Stimulated activated CD8-positive, alpha-beta memory T cell treated with anti-CD3 and anti-CD28 coated beads, Interleukin-12 subunit alpha, Interleukin-12 subunit beta, amount 100 ng/mL, for 1 hour (primary cell): ENCODE measurements at places on chromosomes 7 and 10.

DNA sequence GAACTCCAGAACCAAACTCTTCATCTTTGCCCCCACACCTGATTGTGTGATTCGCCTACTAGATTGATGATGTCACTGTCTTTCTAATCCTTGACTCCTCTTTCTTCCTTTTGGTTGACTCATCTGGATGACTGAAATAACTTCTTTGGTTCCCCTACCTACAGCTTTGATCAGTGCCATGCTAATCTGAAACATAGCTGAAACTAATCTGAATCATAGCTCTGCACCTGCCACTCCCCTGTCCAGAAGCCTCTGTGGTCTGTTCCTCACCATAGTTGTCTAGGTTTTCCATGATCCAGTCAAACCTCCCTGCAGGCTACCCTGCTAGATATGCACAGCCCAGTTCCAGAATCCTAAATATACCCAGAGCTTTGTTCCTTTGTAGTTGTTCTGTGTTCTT lies 51.9 kb downstream of the ZNF365 start:
- DNase-seq = no peak

DNA sequence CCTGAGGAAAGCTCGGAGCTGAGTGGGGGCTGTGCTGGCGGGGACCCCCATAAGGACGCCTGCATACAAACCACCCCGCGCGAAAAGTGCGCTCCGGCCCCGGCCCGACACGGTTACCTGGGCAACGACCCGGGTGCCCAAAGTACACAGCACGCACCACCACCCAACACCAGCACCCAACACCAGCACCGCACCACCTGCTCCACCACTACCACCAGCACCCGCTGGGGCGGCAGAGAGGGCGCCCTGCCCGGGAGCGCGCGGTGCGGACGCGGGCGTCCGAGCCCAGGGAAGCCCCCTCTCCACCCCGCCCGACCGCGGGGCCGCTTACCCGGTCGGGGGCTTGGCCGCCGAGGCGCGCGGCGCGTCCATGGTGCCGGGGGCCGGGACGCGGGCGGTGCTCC lies 345 bp downstream of the COBL start:
- no peak for DNase-seq

GRCh38 chr7:127411176-127411575 lies 18.7 kb upstream of the ZNF800 start:
- DNase-seq = no peak

DNA sequence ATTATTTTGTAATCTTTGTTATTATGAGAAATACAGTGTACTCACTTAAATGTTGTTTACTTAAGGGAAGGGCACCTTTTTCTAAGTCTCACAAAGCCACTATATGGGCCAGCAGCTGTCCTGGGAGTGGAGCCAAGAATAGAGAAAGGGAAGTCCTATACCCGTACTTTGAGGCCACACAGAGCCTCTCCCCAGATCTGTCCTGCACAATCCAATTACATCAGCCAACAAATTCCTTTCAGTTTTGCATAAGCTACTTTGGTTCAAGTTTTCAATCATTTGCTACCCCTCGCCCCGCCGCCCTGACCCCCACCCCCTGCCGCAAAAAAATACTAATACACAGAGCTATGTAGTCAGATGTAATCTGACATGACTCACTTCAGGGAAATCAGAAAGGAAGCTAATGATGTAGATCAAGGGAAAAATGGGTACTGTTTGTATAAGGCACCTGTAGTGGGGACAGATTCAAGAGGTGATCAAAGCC lies 297.4 kb upstream of the NEBL start:
- DNase-seq = no peak

- no peak for DNase-seq
Observed at GRCh38 chr7:16719699-16720098, 33.9 kb upstream of the TSPAN13 start.

- no peak for DNase-seq
Observed at GRCh38 chr7:112252691-112253090, 46.2 kb downstream of the ZNF277 start.

GRCh38 chr7:99648843-99649242 lies 31.0 kb downstream of the CYP3A5 start:
- DNase-seq = no peak

- DNase-seq = no peak
Observed at GRCh38 chr10:95784279-95784913, 28.4 kb downstream of the ENTPD1 start.

GRCh38 chr7:108138911-108139310 lies 8.8 kb upstream of the LAMB4 start:
- no peak for DNase-seq
